Stimulated activated CD8-positive, alpha-beta memory T cell treated with anti-CD3 and anti-CD28 coated beads, Interleukin-4, amount 100 ng/mL, for 1 hour (primary cell): ENCODE measurements at places on chromosomes 12 and 14.

GRCh38 chr12:78192979-78193378 lies 362.3 kb downstream of the NAV3 start:
- DNase-seq: no peak

DNA sequence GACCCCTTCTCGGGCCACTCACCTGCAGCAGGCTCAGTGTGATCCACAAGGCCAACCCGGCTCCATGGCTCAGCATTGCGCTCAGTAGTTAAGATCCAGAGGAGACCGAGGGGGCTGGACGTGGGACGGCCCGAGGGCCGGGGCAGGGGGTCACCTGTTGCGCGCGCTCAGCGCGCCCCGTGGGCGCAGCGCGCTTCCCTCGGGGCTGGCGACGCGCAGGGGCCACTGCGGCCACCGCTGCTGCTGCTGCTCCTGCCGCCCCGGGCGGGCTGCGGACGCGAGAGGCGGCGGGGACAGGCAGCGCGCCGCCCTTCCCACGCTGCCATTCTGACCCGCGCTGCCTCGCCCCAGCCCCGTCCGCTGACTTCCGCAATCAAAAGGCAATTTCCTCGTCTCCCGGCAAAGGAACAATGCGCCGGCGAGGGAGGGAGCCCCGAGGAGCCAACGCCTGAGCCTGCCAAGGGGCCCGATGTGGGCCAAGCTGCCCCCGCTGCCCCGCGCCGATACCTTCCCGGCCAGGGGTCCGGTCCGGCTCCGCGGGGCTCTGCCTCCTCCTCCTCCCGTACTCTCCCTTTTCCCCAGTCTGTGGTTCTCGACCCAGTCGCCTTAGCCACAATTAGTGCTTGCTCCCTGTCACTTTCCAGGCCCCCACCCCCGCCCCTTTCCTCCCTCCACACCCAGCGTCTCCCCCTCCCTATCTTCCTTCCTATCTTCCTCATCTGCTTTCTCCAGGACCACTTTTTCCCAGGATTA lies 27.3 kb downstream of the PTPRB start:
- no peak for DNase-seq

- DNase-seq: no peak
Measured at GRCh38 chr12:123490089-123490488, 32.1 kb downstream of the SNRNP35 start.

GRCh38 chr12:58026897-58027891 lies 85.8 kb downstream of the ATP23 start:
- no peak for DNase-seq

- DNase-seq: no peak
Measured at GRCh38 chr12:63276537-63277365, 125.8 kb upstream of the AVPR1A start.

GRCh38 chr14:77804592-77804991 lies 4.7 kb downstream of the ADCK1 start:
- DNase-seq: no peak

- no peak for DNase-seq
Measured at GRCh38 chr12:57627501-57628279, 5.3 kb downstream of the B4GALNT1 start.

DNA sequence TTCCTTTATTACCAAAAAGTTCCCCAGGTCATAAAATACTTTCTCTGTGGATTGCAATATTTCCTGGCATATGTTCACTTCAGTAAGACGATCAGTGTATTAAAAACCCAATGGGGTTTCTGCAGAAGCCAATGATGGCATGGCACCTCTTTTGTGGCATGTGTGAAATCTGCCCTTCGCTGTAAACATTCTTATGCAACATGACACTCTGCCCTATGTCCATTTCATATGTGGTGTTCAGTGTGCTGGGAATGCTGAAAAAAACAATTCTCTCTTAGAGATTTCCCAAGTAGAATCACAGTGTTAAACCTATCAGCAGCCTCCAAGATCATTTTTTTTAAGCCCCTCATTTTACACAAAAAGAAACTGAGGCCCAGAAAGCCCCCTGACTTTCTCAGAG lies 2.3 kb upstream of the MYBPC1 start:
- DNase-seq: no peak

- DNase-seq: no peak
Measured at GRCh38 chr12:19440916-19441315, 1.6 kb downstream of the AEBP2 start.

DNA sequence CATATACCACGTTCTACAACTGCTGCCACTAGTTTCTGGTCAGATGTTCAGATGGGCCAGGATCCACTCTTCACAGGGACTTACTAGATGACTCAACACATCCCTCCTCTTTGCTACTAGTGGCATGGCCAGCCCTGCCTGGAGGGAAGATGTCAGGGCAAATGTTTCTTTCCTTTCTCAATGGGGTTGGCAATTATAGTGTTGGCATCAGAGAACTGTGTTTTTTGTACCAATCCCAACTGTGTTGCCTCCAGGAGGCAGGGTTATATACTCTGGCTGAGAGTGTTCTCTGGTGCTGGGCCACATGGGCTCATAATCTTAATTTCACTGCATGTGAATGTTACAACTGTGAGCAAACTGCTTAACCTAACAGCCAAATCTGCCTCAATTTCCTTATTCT lies 69.9 kb upstream of the AVPR1A start:
- no peak for DNase-seq
